ENCODE measurements at places on chromosomes 11 and 22.

DNA sequence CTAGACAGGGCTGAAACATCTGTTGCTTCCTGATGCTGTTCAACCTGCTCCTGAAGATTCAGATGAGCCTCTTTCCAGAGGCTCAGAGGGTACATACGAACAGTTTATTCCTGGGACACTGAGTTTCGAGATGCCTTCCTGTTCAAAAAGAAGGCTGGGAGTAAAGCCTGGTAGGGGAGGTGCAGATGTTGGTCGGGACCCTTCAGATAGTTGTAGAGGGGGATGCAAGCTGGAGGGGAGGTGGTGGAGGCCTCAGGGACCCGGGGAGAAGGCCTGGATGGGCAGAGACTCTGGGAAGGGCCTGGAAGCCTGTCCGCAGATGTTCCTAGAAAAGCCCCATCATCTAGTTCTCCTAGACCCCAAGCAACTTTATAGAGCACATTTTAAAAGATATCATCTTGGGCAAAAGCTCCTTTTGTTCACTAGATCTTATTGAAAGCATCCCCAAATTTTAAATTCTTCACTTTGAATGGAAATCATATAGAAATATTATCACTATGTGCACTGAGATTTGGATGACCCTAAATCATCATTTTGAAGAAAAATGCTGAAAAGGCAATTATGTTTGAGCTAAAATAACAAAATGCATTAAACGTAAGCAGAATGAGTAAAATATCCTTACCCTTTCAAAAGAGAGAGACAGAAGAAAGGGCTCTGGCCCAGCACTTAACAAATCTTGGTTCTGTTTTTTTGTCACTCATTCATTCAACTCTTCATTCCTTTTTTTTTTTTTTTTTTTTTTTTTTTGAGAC lies 41.2 kb downstream of the RTL6 start:
- no peak for DNase-seq

GRCh38 chr11:120599816-120600420 lies 88.4 kb downstream of the GRIK4 start:
- DNase-seq: no peak

- DNase-seq: no peak
Observed at GRCh38 chr11:7020183-7020917, at the start of the genes NLRP14 and ZNF214. Gene NLRP14 (plus strand): TSS chr11:7020479. CDS start chr11:7038587, 18,108 bp downstream. Gene ZNF214 (minus strand): TSS chr11:7020346. CDS start chr11:7002835, 17,511 bp downstream.

DNA sequence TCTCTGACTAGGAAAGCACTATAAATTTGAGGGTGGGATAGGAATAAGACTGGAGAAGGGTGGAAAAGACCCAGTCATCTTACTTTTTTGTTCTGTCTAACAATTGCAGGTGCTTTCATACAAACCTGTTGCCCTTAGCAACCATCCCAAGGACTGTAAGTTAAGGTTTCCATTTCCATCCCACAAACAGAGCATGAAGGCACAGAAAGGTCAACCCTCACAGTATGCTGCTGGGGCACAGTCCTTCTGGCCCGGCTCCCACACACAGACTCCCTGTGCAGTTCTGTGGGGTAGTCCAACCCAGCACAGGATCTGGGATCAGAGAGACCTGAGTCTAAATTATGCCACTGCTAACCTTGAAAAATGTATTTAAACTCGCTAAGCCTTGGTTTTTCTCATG lies 38.4 kb upstream of the ETS1 start:
- no peak for DNase-seq

DNA sequence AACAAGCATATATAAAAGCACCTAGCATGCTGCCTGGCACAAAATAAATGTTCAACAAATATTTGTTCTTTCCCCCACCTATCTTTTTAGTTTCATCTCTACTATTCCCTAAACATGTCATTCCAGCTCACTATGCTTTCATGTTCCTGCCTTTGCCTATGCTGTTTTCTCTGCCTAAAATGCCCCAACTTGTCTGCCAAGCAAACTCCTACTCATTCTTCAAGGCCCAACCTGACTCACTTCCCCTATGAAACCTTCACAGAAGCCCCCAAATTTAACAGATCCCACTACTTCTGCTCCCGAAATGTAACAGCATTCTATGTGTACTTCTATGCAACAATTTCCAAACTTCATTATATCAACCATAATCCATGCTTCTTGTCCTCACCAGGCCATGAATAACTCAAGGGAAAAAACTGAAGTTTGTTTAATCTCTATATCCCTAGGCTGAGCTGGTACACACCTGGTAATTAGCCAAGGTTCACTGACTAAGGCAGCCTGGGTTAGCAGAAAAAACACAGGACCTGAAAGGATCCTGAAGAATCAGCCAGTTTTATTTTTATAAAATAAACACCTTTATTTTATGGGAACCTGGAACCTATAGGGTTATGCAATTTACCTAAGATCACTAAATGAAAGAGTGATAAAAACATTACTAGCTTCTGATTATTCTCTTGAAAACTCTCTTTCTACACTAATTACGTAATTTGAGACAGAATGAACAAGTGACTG lies 72.2 kb downstream of the PAK1 start:
- DNase-seq: no peak

GRCh38 chr11:129210831-129211181 lies 18.7 kb upstream of the ARHGAP32 start:
- DNase-seq: no peak

DNA sequence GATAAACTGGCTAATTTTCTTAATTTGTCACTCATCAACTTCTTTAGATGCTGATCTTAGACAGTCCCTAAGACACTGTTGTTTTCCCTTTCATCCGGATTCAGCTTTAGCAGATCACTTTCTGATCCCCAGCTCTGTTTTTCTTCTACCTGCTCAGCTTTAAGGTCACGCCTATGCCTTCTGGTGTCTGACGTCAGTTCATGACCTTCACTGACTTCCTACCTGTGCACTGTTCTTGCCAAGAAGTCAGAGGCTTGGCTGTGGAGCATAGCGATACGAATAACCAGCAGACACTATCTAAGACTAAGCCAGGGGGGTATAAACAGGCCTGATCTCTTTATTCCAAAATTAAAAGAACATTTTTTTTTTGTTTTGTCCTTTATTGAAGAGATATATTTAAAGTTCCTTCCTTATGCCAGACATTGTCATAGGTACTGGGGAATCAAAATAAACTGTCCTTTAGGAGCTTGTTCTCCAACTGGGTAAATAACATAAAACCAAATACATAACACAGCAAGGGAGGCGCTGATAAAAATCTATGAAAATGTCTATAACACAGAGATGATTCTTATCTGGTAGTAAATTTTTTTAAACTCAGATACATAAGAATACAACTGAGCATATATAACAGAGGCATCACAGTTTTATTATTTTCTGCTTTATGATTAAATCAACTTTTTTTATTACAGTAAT lies 352.2 kb upstream of the CTSC start:
- no peak for DNase-seq

GRCh38 chr11:12994476-12994875 lies 14.6 kb upstream of the RASSF10 start:
- no peak for DNase-seq

GRCh38 chr11:65888163-65888814 lies at the start of gene FIBP:
Gene FIBP (minus strand): TSS chr11:65888471. CDS start chr11:65888418, 53 bp downstream.
- peak; percentile 94 for DNase-seq

- DNase-seq: no peak
Observed at GRCh38 chr11:116513894-116514293, 258.9 kb downstream of the BUD13 start.

GRCh38 chr11:32148895-32149294 lies 58.0 kb downstream of the RCN1 start:
- DNase-seq: no peak

DNA sequence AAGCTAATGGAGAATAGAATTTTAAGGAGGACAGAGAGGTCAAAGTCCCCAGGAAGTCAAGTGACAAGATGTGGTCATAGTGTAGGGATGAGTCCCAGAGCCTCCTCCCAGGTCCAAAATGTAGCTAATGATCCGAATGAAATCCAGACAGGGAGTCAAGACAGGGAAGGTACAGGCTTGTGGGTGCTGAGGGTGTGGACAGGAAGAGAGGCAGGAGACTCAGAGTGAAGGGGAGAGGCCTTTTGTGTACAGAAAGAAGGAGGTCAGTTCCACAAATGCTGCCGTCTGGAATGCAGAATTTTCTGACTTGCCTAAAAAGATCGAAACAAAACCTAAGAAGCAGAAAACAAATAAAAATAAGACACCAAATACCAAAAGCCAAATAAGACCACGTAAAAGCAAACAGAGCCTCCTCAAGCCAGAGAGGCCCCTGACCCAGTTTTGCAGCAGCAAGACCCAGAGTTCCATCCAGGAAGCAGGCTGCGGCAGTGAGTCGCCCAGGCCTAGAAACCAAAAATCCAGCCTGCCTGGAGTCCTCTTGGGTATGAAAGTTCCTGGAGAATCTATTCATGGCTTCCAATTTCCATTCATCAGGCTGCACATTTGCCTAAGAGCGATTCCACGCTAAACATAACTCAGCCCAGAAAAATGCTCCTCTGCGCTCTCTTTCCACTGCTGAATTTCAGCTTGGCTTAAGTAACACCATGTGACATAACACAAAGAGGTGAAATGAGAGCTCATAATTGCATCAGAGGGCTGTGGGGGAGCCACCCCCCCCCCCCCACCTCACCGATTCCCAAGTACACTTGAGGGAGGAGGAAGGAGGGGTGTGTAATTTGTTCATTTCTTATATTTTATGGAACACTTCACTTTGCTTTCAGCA lies 71.2 kb downstream of the KIRREL3 start:
- DNase-seq: no peak

DNA sequence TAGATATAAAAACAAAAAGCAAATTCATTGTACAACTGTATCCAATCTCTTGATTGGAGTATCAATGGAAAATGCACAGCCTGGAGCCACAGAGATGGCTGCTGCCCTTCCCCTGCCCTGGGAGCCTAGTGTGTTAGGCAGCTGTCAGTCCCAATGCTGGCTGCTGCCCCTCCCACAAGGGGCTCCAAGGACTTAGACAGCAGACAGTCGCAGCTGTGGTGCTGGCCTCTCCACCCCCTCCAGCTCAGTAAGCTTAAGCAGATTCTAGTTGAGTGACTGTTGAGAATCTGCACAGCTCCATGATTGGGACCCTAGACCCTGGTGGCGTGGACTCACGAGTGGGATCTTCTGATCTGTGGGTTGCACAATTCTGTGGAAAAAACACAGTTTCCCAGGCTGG lies 1511.2 kb downstream of the FAM181B start:
- DNase-seq: no peak

DNA sequence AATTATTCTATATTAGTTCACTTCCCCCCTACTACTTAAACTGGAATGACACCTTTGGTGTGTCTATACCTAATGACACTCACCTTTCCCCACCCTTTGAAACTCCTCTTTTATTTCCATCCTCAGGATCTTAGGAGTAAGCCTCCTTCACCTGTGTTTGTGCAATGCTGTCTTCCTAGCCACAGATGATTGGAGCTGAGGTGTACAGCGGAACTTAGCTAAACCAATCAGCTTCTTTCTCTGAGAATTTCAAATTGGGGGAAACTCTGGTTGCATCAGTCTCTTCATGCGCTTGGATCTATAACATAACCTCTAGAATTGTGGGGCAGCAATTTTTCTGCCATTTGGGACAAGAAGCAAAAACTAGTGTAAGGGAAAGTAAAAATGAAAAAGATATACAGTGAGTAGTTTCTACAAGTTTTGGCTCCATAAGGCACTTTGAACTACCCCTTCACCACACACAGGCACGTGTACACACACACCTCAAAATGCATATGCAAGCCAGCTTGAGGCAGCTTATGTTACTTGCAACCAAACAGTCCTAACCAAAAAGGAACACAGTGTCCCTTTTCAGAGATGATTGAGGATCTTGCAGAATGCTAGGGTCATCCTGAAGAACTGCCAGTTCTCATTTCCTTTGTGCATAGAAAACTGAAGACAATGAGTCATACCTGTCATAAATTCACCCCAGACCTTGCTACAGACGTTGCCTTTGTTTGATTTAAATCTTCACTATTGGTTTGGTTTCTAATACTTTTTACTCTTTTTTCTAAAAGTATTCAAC lies 36.0 kb upstream of the LDLRAD3 start:
- DNase-seq: no peak

DNA sequence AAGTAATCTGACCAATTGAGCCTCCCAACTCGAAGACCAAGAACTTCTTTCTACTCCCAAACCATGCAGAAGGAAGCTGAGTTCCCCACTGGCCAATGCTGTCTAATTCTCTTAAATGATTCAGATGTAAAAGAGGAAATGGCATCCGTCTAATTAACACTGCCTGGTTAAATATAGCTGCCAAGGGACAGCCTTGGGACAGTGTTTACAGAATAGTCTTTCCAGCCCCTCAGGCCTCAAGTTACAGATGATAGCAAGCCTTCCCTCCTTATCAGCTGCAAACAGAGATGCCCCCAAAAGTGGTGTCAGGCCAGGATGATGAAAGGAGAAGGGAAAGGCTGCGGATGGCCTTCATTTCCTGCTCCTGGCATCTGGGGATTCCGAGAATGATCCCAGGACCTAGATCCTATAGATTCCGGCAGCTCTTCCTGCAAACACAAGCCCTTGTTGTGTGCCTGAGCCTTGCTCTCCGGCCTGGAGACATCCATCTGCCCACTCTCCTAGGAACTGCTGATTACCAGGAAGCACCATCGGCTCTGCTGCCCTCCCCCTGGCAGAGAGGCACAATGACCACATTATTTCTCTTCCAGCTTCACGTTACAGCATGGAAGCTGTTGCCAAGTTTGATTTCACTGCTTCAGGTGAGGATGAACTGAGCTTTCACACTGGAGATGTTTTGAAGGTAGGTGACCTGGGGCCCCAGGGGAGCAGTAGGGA lies 13.5 kb upstream of the TMA7B start:
- no peak for DNase-seq

GRCh38 chr11:79363861-79364378 lies 76.9 kb downstream of the TENM4 start:
- no peak for DNase-seq

DNA sequence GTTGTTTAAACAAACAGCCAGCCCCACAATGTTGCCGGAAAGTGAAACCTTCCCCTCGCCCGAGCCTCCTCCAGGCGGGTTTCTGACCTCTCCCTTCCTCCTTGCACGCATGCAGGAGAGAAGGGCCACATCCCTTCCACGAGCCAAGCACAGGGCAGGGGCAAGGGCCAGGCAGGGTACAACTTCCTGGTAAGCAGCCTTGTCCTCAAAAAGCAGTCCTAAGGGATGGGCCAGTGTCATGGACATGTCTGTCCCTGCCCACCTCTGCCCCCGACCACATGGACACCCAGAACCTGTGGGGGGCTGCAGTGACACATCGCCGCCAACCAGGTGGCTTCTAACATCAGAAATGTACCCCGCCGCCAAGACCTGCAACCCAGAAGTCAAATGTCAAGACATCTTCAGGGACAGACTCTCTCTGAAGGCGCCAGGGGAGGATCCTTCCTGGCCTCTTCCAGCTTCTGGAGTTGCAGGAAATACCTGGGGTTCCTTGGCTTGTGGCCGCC lies 145.3 kb downstream of the CRYBB2 start:
- DNase-seq: no peak

DNA sequence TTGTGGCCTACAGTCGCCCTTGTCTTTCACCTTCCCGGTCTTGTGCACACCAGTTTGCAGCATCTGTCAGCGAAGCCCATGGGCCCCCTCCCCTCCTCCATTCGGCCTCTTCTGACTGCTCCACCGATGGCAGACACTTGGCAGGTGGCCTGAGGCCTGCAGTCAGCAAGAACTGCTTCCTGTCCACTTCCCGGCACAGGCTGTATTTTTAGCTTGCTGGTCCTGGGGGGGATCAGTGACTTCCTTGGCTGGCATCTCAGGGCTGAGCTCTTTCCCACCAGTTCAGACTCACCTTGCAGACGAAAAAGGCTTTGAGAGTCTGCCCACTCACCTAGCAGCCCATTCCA lies 106.4 kb downstream of the SYN3 start:
- DNase-seq: no peak

All from stimulated activated CD4-positive, alpha-beta T cell treated with anti-CD3 and anti-CD28 coated beads, TNF-alpha, amount 100 ng/mL, for 4 hours (primary cell).